ENCODE measurements at places on chromosomes 3 and 15.

GRCh38 chr3:186990277-186990676, 60.0 kb downstream of the ST6GAL1 start:
- DNase-seq: no peak

DNA sequence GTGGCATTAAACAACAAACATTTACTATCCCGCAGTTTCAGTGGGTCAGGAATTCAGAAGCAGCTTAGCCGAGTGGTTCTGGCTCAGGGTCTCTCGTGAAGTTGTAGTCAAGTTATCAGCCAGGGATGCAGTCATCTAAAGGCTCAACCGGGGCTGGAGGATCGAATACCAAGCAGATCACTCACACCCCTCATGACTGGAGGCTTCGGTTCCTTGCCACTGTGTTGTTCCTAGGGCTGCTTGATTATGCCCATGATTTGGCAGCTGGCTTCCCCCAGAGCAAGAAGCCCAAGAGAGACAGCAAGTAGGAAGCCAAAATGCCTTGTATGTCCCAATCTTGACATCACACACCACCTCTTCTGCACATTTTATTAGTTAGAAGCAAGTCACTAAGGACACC, 33.9 kb upstream of the CDCP1 start:
- no peak for DNase-seq

DNA sequence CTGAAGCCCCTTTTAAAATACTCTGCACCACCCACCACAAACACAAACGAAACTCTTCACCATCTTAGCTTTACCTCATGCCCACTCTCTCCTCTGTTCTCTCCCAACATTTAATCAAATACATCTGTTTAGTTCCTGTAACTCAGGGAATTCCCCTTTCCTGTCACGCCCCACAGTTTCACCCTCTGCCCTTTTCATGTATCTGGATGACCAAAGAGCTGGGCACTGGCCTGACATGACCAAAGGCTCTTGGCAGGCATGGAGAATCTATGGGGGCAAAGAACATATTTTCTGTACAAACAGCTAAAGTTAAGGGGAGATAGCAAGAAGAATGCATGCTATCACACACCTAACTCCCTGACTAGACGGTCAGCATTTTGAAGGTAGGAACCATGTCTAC, 270.0 kb downstream of the TBL1XR1 start:
- DNase-seq: no peak

- DNase-seq: no peak
Measured at GRCh38 chr3:114380233-114380651, 86.4 kb downstream of the TIGIT start.

- no peak for DNase-seq
Measured at GRCh38 chr3:55309336-55309735, 177.8 kb downstream of the WNT5A start.

- DNase-seq: no peak
Measured at GRCh38 chr3:134373271-134374104, 759 bp downstream of the AMOTL2 start.

DNA sequence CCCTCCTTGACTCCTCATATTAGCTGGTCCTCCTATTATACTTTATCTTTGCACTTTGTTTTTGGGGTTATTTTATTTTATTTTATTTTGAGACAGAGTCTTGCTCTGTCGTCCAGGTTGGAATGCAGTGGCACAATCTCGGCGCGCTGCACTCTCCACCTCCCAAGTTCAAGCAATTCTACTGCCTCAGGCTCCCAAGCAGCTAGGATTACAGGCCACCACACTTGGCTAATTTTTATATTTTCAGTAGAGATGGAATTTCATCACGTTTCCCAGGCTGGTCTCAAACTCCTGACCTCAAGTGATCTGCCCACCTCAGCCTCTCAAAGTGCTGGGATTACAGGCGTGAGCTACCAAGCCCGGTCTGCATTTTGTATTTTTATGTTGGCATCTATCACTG, 126.7 kb downstream of the FOXB1 start:
- no peak for DNase-seq

- DNase-seq: no peak
Measured at GRCh38 chr3:123692041-123692440, 107.2 kb upstream of the HACD2 start.

GRCh38 chr15:98614681-98615080, 33.7 kb upstream of the IGF1R start:
- DNase-seq: no peak

GRCh38 chr3:45940781-45941365, 2.4 kb upstream of the CXCR6 start:
- no peak for DNase-seq

DNA sequence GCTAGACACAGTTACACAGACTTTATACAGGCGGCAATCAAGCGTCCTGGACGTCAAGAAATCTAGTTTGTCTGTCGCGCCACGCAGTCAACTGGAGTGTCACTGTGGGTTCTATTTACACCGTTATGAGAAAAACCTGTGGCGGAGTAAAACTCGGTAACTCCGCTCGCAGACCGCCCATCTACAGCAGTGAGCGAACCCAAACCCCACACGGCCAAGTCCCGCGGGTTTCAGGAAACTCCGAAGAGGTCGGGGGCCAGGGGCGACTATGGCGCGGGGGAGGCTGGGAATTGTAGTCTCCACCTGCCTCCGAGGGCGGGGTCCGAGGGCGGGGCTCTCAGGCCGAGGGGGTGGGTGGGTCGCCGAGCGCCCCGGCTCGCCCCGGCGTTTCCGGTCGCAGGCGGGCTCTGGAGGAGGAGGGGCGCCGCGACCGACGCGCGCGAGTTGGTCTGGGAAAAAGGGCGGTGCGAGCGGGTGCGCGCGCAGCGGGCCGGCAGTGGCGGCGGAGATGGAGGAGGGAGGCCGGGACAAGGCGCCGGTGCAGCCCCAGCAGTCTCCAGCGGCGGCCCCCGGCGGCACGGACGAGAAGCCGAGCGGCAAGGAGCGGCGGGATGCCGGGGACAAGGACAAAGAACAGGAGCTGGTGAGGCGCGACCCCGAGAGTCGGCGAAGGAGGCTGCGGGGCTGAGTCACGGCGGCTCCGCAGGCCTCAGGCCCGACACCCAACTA, at the start of gene PSMD2:
Gene PSMD2 (plus strand): TSS at position 483 of the 729 bp plus-strand sequence. CDS start 26 bp downstream, at position 509.
- peak; percentile 98 for DNase-seq

DNA sequence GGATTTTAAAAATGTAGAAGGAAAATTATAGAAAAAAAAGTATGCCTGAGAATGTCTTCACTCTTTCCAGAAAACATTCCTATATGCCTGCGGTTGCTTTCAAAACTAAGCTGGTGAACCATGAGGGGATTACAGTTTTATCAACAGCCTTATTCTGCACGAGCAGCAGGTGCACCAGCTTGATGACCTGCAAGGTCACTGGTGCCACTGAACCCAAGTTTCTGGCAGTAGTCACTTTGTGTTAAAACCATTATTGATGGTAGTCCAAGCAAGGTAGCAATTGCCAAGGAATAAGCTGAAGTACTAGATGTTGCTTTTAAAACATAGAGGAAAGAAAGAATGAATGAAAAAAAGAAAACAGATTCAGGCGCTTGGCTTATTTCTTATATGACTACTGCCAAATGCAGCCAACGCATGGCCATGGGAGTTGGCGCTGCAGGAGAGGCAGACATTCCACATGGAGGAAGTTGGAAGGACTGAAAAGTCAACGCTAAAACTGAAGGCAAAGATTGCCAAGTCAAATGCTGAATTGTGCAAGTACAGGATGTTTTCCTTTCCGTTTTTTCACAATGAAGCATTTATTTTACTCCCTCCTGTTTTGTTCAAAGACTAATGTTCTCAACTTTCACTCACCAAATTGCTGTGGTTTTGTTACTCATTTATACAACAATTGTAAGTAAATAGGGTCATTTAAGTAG, 601.4 kb downstream of the CADM2 start:
- no peak for DNase-seq

DNA sequence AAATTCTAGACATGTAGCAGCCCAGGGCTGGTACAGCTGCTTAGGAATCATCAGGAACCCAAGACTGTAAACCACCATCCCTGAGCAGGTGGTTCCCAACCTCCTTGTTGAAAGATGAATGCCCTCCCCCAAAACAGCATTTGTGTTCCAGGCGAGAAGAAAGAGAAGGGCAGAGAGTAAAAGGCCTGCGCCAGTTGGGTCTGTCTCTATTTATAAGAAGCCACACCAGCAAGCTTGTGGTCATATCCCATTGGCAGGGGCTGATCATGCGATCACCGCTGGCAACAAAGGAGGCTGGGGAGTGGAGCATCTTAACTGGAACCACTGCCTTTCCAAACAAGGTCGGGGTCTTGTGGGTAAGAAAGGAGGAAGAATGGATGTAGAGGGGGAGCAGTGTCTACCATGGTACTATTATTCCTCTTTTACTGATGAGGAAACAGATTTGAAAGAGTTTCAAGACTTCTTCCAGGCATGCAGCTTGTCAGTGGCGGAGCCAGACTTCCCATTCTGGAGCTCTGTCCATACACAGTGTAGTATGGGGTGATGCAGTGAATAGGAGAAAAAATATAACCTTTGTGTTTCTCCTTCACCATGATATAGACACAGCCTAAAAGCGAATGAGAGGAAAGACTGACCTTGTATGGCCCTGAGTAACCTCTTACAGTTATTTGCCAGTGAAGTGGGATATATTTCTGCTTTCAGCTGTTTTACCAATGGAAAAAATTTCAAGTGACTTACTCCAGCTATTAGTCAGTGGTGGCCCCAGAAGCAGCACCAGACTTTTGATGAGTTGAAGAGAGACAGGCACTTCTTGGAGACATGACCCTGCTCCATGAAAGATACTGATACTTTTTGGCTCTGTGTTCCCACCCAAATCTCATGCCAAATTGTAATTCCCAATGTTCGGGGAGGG, 222.6 kb downstream of the ABHD5 start:
- no peak for DNase-seq

DNA sequence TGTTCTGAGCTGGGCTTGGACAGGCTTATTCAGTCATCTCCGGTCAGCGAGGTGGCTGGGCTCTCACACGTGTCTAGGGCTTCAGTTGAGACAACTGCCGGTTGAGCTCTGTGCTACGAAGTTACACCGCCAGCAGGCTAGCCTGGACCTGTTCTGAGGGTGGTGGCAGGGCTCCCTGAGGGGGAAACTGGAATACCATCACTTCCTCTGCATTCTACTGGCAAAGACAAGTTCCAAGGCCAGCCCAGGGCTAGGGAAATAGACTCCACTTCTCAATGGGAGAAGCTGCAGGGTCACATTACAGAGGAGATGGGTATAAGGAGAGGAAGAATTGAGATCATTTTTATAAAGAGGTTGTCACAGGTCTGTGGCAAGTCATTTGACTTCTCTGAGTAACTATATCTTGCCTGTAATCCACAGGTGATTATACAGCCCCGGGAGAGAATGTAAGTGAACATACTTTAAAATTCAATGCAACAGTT, 106.8 kb upstream of the IL12A start:
- DNase-seq: no peak

DNA sequence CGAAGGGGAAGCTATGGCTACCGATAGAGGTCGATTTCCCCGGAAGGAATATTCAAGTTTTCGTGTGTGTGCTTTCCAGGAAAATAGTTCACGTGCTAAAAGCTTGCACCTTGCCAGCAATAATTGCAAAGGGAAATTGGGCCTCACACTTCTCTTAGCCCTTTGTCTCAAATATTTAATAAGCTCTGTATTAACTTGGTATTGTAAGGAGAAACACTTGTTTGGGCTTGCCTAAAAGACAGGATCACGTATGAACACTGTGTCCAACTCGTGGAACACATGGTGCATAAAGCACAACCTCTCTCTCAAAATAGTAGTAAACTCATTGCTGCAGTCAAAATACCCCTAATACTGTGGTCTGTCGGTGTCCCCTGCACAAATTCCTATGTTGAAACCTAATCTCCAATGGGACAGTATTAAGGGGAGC, 352 bp upstream of the TMF1 start:
- no peak for DNase-seq

DNA sequence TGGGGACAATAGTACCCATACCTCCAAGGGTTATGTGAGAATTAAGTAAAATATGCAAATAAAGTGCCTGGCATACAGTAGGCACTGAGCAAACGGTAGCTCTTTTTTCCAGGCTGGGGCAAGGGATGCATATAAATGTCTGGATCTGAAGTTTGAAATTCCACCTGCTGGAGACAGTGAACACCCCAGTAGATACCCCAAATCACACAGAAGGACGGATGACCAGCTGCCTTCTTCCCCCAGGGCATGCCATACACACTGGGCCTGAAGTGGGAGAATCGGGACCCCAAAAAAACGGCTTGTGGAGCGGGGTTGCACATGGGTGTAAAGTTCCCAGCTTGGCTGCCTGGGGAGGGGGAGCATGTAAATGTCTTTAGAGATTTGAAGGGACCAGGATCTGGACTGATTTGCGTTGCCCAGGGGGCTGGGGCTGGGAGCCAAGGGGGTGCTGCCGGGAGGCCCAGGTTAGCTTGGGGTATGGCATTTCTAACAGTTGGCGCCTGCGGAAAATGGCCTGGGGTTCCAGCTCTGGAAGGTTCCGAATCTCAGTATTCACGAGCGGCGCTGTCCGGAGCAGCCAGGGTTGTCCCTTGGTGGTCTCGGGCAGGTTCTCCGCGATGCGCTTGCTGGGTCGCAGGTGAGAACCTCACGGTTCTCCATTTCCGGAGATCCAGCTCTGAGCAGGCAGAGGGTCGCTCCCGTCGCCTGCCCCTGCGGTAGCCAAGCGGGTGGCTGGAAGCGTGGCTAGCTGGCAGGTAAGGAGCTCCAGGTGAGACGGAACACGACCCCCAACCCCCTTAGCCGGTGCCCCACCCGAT, 42.6 kb upstream of the POLG start:
- DNase-seq: no peak

- no peak for DNase-seq
Measured at GRCh38 chr3:45566951-45567411, 27.6 kb upstream of the LIMD1 start.

- no peak for DNase-seq
Measured at GRCh38 chr3:30596152-30596551, 10.2 kb upstream of the TGFBR2 start.

- DNase-seq: no peak
Measured at GRCh38 chr3:28280781-28281180, 39.4 kb downstream of the CMC1 start.

DNA sequence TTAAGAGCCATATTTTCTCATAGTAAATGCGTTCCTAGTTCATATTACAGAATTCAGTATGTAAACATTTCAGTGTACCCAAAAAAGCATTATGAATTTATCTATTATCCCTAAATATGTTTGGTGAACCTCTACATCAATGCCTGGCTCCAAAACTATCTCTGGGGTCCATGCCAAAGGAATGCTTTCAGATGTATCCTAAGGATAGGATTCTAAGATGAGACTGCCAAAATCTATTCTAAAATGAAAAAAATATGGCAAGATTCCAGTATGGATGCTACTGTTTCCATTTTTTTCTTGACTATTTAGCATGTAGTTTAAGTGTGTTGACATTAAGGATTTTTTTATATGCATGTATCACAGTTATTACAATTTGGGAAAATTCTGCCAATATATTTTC, 18.8 kb downstream of the EIF5A2 start:
- no peak for DNase-seq

GRCh38 chr3:77456906-77457305, 417.0 kb downstream of the ROBO2 start:
- DNase-seq: no peak
